ENCODE measurements at places on chromosomes 3 and 15.

GRCh38 chr3:43194069-43194468 lies 88.2 kb upstream of the POMGNT2 start:
- no peak for DNase-seq

- DNase-seq, result no peak
Observed at GRCh38 chr3:28982906-28983305, 298.0 kb upstream of the RBMS3 start.

- no peak for DNase-seq
Observed at GRCh38 chr3:124611520-124611919, 118.7 kb upstream of the UMPS start.

- no peak for DNase-seq
Observed at GRCh38 chr3:194262925-194263305, 88.2 kb downstream of the CPN2 start.

DNA sequence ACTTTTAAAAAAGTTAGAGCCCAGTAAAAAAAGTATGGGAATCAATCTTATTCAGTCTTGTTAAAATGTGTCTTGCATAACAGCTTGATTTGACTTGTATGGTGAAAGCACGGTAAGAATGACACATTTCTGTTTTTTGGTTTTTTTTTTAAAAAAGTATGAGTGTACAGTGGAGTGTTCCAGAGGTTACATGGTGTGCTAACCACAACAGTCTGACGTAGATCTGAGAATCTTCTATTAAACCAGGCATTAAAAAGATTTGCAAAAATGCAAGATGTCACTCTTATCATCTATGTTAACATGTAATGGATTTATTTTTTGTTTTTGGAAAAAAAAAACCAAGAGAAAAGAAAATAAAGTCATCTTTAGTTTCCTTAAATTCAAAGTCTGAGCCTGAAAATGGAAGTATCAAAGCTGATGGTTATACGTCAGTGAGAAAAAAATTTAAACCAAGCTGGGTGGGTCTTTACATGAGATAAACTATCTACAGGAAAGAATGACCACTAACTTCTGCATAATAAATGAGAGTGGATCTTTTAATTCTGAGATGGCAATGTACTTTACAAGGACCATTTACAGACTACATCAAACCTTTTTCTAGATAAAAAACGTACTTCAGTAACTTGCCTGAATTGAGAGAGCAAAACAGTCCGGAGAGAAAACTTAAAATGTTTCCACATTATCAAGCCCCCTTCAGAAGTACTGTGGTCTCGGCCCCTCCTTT lies 1.6 kb downstream of the GABPB1 start:
- DNase-seq, result peak; percentile 91

GRCh38 chr3:147407114-147407497 lies 763 bp upstream of the ZIC4 start:
- no peak for DNase-seq

DNA sequence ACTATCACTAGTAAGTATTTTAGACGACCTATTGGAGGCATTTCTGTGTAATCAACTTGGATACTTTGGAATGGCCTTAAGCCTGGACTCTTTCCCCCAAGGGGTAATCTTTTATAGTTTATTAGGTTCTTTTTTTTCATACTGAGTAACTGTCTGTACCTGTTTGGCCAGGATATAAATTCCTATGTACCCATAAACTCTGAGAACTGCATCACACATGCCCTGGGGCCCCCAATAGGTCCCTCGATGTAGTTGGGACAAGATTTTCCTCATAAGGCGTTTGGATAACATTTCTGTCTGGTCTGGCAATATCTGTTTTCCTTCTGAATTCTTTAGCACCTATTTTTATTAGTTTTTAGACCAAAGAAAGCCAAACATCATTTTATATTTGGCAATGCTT lies 86.4 kb upstream of the WNT7A start:
- DNase-seq, result no peak

DNA sequence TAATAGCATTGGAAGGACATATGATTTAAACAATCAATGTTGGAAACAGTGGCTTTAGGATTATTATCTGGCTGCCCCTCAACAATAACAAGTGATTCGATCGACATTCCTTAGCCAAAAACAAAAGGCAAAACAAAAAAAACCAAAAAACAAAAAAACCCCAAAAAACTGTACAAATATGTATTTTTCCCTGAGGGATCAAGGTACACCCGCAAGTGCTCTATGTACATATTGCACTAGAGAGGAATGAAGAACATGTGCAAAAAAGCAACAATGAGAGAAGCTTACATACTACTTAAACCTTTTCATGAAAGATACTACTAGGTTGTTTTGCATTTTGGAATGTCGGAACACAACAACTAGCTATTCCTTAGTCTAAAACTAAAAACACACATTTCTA lies 14.2 kb upstream of the ICE2 start:
- no peak for DNase-seq

- peak; percentile 79 for DNase-seq
Observed at GRCh38 chr3:12158387-12159226, at the start of gene TIMP4. Gene TIMP4 (minus strand): TSS chr3:12158912. CDS start chr3:12158840, 72 bp downstream.

- DNase-seq, result no peak
Observed at GRCh38 chr15:29570121-29570947, 251.9 kb downstream of the TJP1 start.

DNA sequence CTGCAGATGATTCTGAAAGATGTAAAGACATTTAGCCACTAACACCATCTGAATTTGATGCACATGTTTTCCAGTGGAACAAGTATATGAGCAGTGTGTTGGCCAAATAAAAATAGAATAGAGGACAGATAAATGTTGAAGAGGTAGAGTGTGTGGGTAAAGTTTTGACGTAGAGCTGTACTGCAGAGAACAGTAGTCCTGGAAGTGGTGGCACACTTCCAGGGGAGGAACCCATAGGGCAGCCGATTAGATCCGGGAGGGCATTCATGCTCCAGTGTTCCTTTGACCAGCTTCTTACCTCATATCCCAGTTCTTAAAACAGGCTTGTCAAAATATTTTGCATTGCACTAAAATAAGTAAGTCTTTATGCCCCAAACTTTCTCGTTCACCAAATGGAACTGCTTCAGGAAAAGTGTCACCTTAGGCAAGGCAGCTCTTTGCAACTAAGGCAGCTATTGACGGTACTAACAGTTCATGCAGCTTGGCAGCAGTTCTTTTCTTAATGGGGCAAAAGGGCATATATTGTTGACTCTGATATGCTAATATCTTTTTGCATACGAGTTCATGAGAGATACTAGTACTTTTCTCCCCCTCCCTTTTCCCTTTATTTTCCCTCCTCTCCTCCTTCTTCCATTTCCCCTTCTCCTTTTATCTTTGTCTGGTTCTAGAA lies 429.3 kb upstream of the AZI2 start:
- no peak for DNase-seq

DNA sequence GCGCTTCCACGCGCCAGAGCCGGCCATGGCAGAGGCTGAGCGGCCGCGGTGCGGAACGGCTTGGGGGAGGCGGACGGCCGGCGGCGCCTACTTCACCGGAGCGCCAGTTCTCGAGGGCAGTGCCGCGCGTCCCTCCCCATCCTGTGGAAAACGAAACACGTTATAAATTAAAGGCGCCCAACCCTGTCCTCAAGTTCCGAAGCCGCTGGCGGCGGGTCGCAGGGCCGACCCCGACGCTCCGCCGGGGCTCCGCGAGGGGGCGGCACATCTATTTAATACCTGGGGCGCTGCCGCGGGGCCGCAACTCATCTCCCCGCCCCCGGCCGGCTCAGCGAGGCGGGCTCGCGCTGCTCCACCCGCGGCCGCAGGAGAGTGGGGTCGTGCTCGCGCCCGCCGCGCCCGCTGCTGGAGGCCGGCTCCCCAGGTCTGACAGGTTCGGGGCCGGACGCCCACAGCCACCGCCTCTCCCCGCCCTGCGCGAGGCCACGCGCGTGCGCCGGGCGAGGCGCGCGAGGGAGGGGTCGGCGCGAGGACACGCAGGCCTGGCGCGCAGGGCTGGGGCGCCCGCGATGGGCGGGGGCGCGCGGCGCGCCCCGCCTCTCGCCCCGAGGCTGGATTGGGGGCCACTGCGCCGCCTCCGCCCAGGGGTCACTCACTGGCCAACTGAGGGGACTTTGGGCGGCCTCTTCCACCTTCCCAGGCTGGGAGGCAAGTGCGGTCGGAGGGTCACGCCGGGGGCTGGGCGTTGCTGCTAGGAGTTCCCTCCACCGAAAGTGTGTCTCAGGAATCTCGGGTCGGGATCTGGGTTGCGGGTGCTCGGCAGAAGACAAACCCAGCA lies at the start of gene SLC30A4:
Gene SLC30A4, minus strand, starts transcription at position 428 of the 838 bp plus-strand sequence. Its CDS starts 401 bp downstream, at position 27.
- DNase-seq, result peak; percentile 7

- DNase-seq, result no peak
Observed at GRCh38 chr3:18898911-18899310, 249.4 kb upstream of the KCNH8 start.

DNA sequence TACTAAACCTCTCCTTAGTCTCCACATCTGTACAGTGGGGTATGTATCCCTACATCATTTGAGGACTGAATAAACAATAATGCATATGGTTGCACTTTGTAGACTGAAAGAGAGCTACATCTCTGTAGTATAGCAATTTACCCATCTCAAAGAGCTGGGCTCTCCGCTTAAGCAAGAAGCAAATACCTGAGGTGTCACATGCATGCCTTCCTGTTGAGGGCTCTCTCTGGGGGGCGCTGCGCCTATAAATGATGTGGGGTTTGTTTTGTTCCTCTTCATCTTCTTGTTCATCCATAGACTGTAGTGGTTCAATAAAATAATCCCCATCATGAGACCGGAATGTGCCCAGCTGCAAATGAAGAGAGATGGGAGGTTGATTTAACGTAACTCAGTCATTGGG lies 6.8 kb downstream of the ADAMTS9 start:
- no peak for DNase-seq

GRCh38 chr3:18234717-18235335 lies 190.3 kb downstream of the SATB1 start:
- DNase-seq, result no peak

GRCh38 chr15:63833021-63833696 lies 589 bp downstream of the HERC1 start:
- DNase-seq, result no peak

GRCh38 chr3:197256836-197257444 lies 41.5 kb downstream of the DLG1 start:
- DNase-seq, result peak; percentile 4

GRCh38 chr3:56467801-56468183 lies 475 bp downstream of the ERC2 start:
- no peak for DNase-seq

DNA sequence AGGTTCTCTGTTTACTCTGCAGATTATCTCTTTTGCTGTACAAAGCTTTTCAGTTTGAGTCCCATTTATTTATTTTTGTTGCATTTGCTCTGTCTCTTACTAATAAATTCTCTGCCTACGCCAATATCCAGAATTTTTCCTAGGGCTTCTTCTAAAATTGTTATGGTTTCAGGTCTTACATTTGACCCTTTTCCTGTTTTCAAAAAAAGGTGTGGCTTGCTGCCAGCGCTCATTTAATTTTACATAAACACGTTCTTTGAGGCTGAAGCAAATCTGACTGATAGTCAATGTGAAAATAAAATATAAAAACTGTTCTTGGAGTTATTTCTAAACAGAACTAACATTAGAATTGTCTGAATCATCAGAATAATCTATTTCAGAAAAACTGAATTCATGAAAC lies 32.1 kb downstream of the DCBLD2 start:
- no peak for DNase-seq

- DNase-seq, result no peak
Observed at GRCh38 chr15:81196576-81197254, at the start of gene IL16. Gene IL16 (plus strand): TSS chr15:81196879. CDS start chr15:81225400, 28,521 bp downstream.

DNA sequence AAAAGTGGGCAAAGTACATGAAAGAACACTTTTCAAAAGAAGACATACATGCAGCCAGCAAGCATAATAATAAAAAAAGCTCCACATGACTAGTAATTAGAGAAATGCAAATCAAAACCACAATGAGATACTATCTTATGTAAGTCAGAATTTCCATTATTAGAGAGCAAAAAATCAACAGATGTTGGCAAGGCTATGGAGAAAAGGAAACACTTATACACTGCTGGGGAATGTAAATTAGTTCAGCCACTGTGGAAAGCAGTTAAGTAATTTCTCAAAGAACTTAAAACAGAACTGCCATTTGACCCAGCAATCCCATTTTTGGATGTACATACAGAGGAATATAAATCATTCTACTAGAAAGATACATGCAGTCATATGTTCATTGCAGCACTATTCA lies 360.7 kb downstream of the NSUN3 start:
- DNase-seq, result no peak

GRCh38 chr3:99789011-99789721 lies 28.5 kb upstream of the CMSS1 start:
- DNase-seq, result no peak

DNA sequence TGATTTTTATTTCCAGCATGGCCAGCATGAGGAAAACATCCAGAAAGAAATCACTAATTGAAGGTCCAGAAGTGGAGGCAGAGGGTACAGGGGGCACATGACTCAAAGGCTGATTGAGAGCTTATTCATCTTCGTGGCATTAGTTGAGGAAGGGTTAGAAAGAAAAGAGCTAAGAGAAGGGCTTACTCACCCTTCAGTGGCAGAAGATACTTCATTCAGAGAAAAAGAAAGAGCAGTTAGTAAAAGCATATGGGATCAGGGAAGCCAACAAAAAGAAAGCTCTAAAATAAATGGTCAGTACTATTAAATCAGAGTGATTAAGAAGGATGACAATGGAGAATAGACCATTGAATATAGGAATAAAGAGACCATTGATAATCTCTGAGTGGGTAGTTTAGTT lies 25.2 kb downstream of the GAP43 start:
- peak; percentile 21 for DNase-seq

- peak; percentile 15 for DNase-seq
Observed at GRCh38 chr15:45333550-45333949, 44.8 kb downstream of the GATM start.

- DNase-seq, result no peak
Observed at GRCh38 chr3:58568572-58569286, 8.5 kb downstream of the FAM107A start.

- no peak for DNase-seq
Observed at GRCh38 chr3:187798126-187798525, 52.9 kb upstream of the BCL6 start.

- no peak for DNase-seq
Observed at GRCh38 chr3:95886616-95887015, 927.8 kb upstream of the EPHA6 start.

GRCh38 chr3:127005864-127006500 lies 23.1 kb downstream of the PLXNA1 start:
- DNase-seq, result no peak

DNA sequence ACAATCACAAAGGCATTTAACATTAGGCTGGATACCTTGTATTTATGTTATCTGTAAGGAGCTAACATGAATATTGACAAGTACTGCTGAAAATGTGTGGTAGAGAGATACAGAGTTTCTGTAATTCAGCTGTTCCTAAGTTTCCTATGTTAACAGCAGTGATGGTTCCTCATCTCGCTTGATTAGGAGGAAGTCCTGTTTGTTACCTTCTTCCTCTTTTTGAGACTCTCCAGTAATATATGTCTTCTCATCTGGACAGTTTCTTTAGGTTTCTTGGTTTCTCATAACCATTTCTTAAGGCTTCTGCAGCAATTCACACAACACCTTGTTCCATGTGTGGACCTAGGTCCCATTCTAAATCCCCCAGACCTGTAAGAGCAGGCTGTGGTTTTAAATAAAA lies 11.4 kb upstream of the PEX5L start:
- DNase-seq, result no peak

- no peak for DNase-seq
Observed at GRCh38 chr3:164024786-164025185, 1053.5 kb downstream of the SI start.

- DNase-seq, result no peak
Observed at GRCh38 chr3:51789437-51789836, 10.4 kb upstream of the IQCF6 start.
